COLO829 (cell line): ENCODE measurements at places on chromosomes 7 and 10.
A peak's percentile ranks its signal among the peaks of the same experiment; 100 is the strongest.

GRCh38 chr10:110803239-110803749, 68.4 kb upstream of the PDCD4 start:
- no peak for DNase-seq

DNA sequence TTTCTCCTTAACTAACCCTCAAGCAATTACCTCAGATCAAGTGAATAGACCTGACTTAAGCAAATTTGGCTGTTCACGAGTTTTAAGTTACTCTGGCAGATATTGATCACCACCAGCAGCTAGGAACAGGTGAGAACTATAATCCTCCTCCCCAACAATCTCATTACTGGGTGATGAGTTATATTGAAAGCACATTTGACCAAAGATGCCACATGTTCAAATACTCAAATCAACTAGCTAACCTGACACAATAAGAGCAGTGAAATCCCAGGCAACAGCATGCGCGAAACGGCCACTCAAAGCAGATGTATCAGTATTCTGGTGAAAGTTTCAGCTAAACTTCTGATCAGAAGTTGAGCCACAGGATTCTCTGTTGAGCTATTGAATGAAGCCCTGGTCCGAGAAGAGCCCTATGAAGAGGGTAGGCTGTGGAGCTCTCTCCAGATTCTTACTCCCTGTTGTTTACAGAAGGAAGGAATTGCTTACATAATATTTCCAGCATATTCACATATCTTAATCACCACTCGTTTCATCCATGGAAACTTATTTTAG, 52.6 kb downstream of the CAV1 start:
- no peak for DNase-seq

DNA sequence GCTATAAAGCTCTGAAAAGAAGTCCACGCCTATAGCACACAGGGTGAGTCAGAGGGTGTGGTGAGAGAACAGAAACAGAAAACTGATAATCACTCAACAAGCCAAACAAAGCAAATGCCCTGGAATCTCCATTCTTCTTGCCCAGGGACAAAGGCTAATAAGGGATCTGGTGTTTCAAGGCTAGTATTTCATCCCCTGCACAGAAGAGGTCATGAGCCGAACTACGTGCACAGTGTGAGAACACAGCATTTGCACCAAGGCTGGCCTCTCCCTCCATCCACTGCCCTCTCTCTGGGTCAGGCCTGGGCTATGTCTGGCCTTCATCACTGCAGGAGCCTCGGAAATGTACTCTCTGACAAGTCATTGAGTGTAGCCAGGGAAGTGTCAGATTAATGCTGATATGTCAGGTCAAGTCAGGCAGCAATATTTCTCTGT, 42.7 kb downstream of the PRR15 start:
- no peak for DNase-seq

GRCh38 chr7:149765399-149766121, 7.8 kb downstream of the ZNF467 start:
- no peak for DNase-seq

DNA sequence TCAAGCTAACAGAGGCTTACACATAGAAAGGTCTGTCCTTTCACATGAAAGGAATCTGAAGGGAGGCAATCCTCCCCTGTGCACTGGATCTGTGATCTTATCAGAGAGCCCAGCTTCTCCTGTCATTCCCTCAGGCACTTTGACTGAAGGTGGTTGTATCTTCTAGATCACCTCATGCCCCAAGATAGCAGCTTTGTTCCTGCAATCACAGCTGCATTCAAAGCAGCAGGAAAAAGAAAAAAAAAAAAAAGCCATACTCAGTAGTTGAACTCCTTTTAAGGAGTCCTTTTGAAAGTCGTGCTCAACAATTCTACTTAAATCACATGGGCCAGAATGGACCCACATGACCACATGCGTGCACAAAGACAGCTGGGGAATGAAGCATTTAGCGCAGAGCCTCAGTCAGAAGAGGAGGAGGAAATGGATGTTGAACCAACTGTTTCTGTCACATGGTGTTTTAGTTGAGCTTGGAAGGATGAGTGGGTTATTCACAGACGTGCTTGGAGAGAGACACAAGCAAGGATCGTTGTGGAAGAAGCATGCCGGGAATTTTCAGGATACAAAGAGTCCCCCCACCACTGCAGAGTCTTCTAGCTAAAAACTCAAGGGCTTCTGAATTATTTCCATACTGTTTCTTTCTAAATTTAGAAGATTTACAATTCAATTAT, 13.0 kb upstream of the PFKP start:
- no peak for DNase-seq

GRCh38 chr10:52053497-52053896, 260.6 kb upstream of the DKK1 start:
- DNase-seq, result no peak

GRCh38 chr10:74244097-74244685, 93.2 kb downstream of the ADK start:
- no peak for DNase-seq

DNA sequence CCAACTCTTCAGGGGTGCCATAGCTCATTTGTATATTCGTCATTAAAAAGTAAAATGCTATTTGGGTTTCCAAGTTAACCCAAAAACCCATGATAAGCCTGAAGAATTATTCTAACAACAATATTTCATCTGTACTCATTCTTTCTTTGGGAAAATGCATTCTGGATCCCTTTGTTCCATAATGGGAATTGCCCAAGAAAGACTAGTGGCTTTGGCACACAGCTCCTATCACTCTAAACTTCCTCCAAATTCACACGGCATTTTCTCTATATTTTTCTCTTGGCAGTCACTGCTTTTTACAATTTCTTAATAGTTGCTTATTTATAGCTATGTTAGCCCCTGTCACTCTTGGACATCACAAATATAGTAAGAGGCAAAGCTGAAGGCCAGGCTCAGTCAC, 29.1 kb downstream of the CHCHD3 start:
- no peak for DNase-seq

- no peak for DNase-seq
Measured at GRCh38 chr7:69946901-69947300, 348.6 kb downstream of the AUTS2 start.

DNA sequence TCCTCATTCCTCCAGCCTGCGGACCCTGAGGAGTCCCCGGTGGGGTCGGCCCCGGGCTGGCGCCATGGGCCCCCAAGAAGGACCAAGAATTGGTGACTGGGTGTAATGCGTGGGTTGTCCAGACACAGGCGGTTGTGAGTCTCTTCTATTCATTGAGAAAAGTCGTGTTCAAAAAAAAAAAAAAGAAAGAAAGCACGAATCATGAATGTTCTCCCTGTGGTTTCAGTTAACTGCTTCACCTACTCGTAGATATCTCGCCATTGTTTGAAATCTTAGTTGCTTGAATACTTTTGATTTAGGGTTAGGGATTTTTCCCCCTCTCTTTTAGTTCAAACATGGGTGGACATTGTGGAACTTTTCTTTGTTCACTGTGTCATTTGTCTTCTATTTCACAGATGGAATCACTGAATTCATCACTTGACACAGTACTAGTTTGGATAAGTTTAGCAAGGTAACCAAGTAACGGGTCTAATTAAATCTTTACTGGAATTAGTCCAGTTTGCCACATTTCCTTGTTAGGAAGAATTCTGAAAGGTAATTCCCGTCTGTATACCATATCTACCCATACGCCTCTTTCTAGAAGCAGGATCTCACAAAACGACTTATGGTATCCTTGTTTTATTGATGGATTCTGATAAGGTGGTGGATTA, 775 bp downstream of the STARD3NL start:
- DNase-seq, result peak; percentile 72

- no peak for DNase-seq
Measured at GRCh38 chr7:19698331-19698730, 10.5 kb downstream of the POLR1F start.

DNA sequence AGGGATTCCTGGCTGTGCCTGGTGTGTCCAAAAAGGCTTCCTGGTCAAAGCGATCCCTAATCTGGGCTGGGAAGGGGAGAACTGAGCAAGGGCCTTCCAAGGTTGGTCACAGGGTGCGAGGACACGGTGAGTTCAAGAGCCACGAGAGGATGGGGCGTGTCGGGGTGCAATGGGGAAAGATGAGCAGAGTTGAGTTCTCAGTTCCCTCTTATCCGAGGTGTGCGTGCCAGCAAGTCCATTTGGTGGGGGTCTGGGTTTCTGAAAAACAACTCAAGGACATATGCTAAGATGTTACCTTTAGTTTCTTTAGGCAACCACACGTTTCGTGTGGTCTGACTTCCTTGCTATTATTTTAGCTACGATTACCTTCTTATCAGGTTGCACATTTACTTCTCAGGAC, 1.3 kb downstream of the ZNF775 start:
- no peak for DNase-seq

GRCh38 chr7:114508086-114508485, 93.5 kb downstream of the FOXP2 start:
- DNase-seq, result no peak

DNA sequence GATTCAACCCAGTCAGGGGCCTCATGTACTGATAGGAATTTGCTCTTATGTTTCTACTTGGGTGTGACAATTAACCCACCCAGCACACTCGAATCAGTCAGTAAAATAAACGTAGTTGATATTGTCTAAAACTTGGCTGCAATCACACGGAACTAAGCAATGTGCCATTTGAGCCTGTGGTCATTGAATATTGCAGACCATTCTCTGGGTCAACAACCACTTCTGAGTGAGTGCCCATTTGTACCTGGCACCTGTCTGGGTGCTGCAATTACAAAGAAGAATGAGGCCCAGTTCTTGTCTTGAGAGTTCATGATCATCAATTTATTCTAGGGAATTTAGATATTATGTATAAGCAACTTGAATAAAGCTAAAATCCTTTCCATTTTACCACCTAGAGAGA, 29.8 kb downstream of the NPY start:
- no peak for DNase-seq

DNA sequence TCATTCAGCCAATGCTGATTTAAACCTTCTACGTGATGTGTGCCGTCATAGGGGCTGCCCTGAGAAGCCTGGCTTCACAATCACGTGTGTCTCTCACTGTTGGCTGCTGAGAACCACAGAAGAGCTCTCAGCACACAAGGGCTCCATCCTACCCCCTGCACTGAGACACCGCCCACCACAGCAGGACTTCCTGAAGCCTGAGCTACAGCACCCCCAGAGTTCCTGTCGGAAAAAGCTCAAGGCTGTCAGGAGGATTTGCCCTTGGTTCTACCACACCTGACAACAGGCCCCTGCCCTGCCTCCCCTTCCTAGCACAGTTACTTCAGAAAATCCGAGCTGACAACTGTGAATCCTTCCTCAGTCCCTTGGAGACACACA, 191.9 kb downstream of the MAD1L1 start:
- DNase-seq, result no peak

DNA sequence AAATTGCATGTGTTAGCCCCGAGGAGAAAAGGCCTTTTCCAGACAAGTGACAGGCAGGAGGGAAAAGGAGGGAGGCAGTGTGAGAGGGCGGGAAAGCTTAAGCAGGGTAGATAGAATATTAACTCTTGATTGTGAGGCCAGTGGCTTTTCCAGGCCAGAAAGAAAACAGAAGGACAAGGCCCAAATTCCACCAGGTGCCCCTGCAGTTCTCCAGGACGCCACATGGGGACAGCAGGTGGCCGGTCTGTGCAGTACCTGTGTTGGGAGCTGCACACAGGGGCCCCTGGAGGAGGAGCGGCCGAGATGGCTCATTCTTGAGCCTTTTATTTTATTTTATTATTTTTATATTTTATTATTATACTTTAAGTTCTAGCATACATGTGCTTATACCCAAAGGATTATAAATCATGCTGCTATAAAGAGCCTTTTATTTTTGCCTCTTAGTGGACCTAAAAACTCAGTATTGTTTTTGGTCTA, 141.3 kb upstream of the KLF14 start:
- DNase-seq, result peak; percentile 68

- no peak for DNase-seq
Measured at GRCh38 chr7:149286811-149287400, 24.9 kb downstream of the ZNF783 start.

DNA sequence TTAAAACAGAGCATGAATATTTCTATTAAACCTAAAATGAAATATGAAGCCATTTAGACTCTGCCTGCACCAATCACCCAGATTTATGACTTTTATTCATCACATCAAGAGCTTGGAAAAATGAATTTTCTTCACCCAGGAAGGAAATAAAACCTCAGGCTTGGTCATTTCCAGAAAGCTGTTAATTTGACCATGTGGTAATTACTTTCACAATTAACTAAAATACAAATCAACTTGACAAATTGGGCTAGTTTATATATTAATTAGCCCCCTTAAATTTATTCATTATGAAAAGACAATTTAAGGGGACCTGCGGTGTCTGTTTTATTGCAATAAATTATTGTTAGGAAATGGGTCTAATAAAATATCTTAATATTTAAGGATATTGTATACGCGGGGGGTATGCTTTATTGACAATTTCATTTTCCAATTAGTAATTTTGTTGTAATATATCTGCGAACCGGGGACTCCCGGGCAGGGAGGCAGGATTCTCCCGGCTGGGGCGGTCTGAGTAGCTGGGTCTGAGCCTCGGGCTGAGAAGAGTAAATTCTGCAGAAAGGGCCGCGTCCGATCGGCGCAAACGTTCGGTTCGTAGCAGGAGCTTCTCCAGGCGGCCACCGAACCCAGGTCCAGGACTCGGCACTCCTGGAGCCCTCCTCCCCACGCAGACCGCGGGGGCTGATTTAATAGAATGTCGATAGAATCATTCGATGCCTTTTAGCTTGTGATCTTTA, 9.4 kb upstream of the MNX1 start:
- DNase-seq, result no peak

DNA sequence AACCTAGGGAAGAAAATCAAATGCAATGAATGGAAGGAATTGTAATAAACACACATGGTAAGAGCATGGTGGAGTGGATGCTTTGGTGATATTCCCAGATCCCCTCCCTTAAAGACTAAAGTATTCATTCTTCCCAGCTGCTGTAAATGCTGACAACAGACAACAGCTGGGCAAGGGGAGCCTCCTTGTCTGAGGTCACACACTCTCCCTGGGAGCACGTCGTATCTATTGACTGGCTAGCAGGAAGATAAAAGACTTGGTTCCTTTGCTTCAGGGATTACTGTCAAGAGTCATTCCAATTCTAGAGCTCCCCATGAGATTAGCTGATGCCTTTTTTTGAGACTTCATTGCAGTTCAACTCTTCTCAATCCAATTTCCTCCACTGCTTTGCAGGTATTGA, 443.5 kb upstream of the ETV1 start:
- no peak for DNase-seq

DNA sequence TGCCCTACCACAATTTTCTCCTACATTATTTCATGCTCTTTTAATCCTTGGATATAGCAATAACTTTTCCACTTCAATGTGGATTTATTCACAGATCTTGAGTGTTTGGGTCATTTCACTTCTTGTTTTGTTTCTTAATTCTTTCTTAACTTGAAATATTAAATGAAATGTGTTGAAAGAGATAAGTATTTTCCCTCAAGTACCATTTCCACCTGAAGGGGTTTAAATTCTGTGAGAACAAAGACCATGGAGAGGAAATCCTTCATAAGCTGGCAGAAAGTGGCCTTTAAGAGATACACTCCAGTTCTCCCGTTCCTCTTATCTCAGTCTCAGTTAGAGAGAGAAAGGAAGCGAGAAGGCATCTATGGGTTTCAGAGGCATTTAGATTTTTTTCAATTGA, 14.1 kb upstream of the DLD start:
- DNase-seq, result no peak

GRCh38 chr7:71991586-71991985, 420.6 kb downstream of the CALN1 start:
- DNase-seq, result no peak

- DNase-seq, result no peak
Measured at GRCh38 chr7:133702078-133702477, 425.1 kb upstream of the LRGUK start.
